G401 (cell line): ENCODE measurements at places on chromosomes 12 and 14. TPM values are rescaled to one million over a fixed set of nuclear protein-coding genes. Genes with fewer than 3 reads are reported as not detected.

TAS2R14 gene
- 0.12 and 3.0 TPM in 2 replicates for total RNA-seq

GRCh38 chr12:112422531-112422930 is 3.8 kb downstream of the PTPN11 start:
- peak; percentile 20 for DNase-seq

DNA sequence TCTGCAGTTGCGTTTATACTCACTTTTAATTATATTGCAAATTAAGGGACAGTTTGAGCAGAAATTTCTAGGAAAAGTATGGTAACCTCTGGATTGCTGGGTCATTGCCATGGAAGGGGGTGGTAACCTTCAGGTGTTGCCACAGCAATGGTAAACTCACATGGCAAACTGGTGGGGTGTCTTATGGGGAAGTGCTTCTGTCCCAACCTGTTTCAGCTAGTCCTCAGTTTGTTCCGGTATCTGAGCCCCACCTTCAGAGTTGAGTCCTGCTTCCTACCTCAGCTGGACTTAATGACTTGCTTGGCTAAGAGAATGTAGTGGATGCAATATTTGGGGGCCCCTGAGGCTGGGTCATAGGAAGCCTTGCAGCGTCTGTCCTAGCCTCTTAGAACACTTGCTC is 7.3 kb upstream of the CLMN start:
- no peak for DNase-seq

DNA sequence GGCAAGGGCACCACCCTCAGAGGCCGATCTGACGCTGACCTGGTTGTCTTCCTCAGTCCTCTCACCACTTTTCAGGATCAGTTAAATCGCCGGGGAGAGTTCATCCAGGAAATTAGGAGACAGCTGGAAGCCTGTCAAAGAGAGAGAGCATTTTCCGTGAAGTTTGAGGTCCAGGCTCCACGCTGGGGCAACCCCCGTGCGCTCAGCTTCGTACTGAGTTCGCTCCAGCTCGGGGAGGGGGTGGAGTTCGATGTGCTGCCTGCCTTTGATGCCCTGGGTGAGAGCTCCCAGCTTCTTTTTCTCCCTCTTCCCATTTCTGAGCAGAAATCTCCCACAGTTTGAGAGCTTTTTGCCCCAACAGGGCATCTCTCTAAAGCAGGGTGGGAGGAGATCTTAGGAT is 1.8 kb downstream of the OAS1 start:
- DNase-seq = no peak

- DNase-seq = no peak
These were observed 105.3 kb downstream of the PRKD1 start for GRCh38 chr14:29822430-29822709.

GRCh38 chr12:103868215-103868614 is 27.2 kb upstream of the NT5DC3 start:
- no peak for DNase-seq

ASCL1 gene
- total RNA-seq = not detected in 2 replicates

- DNase-seq = no peak
These were observed 341.1 kb downstream of the BTG1 start for GRCh38 chr12:91804533-91804932.

- no peak for DNase-seq
These were observed 56.1 kb downstream of the TMEM117 start for GRCh38 chr12:43891856-43892574.

LRRK2 gene
- not detected in 2 replicates for total RNA-seq

DNA sequence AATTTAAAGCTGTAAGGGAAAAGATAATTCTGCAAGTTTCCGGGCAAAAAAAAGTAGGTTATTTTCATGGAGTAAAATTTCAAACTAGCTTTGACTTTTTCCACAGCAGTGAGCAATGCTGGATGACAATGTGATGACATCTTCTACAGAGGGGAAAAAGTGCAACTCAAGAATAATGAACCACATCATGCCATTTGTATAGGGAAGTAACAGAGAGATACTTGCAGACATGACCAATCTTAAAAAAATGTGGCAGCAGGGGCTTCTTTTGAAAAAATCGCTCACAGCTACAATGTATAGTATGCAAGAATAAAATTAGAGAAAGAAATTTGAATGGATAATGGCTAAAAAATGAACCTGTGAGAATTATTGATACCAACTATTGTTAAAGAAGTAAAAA is 115.5 kb downstream of the DHRS2 start:
- DNase-seq = no peak

SDR9C7 gene
- not detected in 2 replicates for total RNA-seq

- no peak for DNase-seq
These were observed 44.9 kb downstream of the CHST11 start for GRCh38 chr12:104501660-104502059.

DNA sequence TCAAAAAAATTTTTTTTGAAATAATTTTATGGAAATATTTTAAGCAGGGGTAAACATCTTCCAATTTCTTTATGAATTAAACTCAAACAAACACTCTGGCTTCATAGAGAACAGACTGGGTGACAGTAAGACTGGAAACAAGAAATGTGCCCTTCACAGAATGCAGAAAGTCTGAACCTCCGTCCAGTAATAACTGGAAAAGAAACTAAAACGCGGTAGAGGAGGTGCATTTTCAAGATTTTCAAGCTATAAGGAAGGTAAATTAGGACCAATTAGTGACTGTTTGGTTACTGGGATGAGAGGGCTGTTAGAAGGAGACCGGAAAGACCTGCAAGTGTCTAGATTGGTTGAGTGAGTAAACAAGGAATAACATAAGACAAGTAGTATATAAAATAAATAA is 245.7 kb downstream of the CEP128 start:
- no peak for DNase-seq

- no peak for DNase-seq
These were observed 44.6 kb downstream of the TRAFD1 start for GRCh38 chr12:112169966-112170365.

PDZRN4 gene
- total RNA-seq = not detected in 2 replicates

ZNF891 gene
- 1.4 and 1.6 TPM in 2 replicates for total RNA-seq

DNA sequence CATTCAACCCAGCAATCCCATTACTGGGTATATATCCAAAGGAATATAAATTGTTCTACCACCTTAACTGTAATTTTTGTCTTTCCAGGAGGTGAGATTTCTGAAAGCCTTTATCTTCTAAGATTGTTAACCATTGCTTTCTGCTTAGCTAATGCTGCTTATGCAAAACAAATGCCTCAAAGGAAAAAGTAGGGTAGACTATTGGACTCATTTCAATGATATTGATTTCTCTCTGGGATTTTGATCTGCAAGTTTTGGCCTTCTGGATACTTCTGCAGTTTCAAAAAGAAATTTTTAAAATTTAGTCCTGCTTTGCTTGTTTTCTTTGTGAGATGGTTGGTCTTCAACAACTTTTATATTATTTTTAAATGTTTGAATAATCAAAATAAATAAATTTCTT is 108.6 kb downstream of the SLC38A4 start:
- no peak for DNase-seq

DNA sequence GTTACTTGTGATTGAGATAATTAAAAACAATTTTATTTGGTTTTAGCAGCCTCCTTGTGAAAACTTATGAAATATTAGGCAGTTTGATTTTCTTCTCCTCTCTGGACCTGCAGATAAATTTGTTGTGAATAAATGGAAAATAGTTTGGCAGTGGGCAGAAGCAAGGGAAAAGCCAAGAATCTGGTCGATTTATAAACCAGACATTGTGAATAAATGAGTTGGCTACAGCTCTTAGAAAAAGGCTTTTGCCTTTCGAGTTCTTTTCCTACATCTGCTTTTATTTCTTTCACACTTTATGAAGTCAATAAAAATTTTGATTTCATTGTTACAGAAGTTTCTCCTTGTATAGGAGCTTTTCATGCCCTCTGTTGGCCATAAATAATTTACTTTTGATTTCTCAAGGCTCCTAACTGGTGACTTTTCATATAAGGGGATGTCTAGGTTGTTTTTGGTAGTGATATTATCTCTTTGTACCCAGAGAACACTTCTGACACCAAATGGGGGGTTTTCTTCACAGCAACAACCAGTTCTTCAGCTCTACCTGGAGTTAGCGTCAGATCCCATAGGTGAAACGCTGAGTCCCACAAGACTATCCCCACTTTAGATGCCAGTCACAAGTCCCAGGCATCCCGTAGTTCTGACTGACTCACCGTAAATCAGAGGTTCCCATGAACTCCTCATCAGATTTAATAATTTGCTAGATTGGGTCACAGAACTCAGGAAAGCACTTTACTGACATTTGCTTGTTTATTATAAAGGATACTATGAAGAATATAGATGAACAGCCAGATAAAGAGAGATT is 136.5 kb upstream of the DNM1L start:
- DNase-seq = no peak

HCAR1 gene
- not detected in 2 replicates for total RNA-seq

- DNase-seq = no peak
These were observed 137.7 kb upstream of the NEDD1 start for GRCh38 chr12:96769400-96769799.

DNA sequence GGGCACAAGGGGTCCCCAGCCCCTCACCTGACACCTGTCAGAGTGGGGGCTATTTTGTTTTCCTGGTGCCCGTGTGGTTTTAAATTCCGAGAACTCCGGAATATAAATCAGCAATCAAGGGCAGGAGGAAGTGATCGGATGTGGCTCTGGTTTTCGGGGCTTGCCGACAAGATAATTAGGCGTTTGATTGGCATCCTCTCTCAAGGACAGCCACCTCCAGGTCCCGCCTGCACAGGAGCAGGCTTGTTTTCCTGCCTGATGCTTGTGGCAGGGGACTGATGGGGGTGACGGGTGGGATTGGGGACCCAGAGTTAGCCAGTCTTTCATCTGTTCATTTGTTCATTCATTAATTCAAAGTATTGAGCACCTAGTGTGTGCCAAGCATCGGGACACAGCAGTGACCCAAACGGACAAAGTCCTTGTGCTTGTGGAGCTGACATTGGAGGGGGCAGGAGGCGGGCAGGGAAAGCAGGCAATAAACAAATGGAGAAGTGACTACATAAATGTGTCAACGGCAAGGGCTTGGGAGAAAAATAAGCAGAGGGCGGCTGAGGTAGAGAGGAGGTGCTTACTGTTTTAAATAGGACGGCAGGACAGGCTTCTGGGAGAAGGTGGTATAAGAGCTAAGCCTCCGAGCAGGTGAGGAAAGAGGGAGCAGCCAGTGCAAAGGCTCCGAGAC is 166.5 kb downstream of the PHETA1 start:
- DNase-seq = no peak

- DNase-seq = no peak
These were observed 139.7 kb downstream of the CNTN1 start for GRCh38 chr12:40831916-40832315.

DNA sequence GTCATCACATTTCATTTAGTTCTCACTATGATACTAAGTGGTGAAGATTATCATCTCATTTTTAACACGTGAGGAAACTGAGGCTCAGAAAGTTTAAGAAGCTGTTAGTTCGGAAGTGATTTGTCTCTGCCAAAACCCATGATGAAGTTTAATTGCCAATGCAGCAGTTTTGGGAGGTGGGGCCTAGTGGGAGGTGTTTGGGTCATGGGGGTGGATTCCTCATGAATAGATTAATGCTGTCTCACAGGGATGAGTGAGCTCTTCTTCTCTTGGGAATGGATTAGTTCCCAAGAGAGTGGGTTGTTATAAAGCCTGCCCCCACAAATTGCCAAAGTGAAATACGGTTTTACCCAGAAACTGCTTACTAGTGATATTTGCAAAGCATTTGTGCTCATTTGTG is 91.5 kb upstream of the IGF1 start:
- no peak for DNase-seq

DNA sequence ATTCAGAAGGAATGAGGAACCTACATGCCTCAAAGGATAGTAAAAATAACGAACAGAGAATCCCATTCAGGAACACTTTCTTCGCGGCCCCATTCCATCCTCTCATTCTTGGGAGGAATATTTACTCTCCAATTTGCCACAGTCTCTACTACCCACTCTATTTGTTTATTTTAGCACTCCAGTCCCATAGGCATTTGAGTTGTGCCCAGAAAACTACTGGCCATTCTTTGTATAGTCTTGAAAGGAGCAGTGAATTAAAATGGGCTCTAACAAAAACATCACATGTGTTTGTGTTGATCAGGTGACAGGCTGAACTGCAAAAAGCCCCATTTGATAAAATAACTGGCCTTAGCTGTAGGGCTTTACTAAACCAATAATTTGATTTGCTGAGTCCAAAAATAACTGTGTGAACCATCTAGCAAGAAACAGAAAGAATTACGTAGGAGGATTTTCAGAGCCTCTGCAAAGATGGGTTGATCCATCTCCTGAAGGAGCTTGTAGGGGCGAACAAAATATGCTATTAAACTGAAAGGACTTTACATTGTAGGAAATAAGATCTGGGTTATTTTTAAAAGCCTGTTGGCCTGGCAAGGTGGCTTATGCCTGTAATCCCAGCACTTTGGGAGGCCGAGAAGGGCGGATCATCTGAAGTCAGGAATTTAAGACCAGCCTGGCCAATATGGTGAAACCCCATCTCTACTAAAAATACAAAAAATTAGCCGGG is 142.3 kb upstream of the CPNE8 start:
- no peak for DNase-seq

GRCh38 chr14:31961896-31962295 is 115.2 kb upstream of the ARHGAP5 start:
- DNase-seq = no peak

DNA sequence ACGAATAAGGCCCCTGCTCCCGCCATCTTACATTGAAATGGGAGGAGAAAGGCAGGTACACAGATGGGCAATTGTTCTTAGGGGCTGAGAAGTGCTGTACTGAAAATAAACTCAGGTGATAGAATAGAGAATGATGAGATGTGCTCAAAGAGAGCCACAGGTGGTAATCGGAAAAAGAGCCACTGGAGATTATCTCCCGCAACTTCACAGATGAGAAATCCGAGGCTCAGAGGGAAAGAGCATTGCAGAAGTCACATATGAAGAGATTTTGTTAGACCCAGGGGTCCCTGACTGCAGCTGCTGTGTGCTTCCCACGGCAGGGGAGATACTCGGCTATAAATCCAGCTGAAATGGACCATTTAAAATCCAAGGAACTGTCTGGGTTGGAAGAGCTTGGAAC is 73.7 kb downstream of the PRIMA1 start:
- no peak for DNase-seq
